Stimulated activated CD4-positive, alpha-beta T cell treated with anti-CD3 and anti-CD28 coated beads, TNF-alpha, amount 100 ng/mL, for 24 hours (primary cell): ENCODE measurements at places on chromosomes 4 and X.

GRCh38 chr4:29805245-29805644 lies 914.9 kb upstream of the PCDH7 start:
- DNase-seq: no peak

DNA sequence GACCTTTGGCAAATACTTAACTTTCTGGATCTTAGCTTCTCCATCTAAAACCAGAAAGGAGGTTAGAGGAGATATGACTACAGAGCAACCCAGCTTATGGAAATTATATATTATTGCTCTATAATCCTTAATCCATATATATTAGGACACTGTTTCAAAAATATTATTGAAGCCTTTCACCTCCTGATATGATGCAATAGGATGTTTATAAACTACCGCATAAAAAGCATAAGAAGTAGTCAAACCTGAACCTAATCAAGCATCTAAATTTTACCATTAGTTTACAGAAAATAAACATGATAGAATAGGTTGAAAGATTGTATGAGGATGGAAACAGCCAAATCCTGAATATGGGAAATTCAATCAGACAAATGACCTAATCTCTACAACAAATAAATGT lies 5.6 kb upstream of the FAM200B start:
- no peak for DNase-seq

DNA sequence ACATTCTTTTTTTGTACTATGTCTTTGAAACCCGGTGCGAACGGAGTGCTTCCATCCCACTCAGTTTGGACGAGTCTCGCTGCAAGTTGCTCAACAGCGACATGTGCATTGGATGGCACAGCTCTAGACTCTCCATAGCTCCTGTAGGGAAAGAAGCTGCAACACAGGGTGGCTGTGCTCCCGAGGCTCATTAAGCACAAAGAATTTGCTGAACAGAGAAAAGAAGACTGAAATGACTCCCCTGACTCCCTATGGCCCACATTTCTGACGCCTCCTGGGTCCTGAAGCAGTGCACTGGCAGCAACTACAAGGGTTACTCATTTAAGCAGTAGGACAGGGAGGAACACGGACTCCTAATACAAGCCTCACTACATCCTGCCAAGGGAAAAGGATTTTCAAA lies 127.4 kb downstream of the SH3RF1 start:
- DNase-seq: no peak

DNA sequence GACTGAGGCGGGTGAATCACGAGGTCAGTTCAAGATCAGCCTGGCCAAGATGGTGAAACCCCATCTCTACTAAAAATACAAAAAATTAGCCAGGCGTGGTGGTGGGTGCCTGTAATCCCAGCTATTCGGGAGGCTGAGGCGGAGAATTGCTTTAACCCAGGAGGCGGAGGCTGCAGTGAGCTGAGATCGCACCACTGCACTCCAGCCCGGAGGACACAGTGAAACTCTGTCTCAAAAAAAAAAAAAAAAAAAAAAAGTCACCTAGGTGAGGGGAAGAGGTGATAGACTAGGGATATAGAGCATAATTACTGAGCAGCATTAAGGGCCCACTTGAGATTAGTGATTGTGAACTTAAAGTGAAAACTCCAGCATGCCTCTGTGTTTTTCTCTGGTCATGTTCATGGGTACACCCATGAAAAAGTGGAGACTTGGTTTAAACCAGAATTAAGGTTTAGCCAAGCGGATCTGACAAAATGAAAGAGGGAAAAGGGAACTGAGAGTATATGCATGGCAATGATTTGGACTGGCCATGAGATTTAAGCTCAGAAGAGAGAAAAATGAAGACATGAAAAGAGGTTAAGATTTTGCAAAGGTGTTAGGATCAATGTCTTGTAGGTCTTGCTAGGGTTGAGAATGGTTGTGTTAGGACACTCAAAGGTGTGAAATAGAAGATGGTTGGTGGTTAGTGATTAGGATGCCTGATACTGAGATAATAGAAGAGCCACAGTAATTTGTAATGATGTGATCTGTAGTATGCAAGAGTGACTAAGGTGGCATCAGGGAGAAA lies 105.0 kb downstream of the RAB28 start:
- DNase-seq: no peak

DNA sequence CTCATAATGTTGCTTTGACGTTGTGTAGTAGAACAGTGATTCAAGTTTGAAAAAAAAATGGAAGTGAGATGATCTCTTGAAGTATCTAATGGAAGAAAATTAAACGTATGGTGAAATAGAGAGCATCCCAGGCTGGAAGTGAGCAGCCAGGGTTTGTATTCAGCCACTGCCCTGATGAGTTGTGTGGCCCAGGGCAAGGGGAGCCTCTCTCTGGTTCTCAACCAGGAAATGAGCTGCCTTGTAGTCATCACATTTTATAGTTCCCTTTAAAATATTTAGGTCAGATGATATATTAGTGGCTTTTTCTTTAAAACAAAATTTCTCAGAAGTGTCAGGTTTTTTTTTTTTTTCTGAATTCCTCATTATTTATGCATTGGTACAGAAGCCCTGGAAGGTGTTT lies 150.3 kb downstream of the GPAT3 start:
- DNase-seq: no peak

DNA sequence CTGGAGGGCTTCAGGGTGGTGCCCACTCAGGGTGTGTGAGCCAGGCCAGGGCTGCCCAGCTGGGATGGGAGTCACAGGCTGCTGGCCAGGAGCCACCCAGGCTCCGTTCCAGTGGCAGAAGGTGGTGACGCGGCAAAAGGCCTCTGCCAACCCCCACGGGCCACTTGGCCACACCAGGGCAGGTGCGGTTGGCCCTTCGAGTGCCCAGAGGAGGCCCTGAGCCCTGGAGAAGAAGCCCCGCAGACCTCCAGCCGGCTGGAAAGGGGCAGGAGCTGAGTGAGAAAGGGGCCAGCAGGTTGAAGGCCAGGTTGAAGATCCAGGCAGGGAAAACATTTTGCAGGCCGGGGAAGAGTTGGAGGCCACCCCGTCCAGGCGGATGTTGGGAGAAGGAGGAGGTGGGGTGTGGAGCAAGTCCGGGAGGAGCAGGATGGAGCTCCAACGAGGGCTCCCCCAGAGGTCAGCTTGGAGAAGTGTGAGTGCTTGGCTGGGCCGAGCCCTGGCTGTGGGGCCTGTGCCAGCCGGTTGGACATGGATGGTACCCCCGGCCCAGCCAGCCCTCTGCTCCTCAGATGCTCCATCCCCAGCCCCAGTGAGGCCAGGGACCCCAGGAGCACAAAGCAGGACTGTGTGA lies 2.8 kb upstream of the CPLX1 start:
- DNase-seq: no peak

- no peak for DNase-seq
These were observed 20.5 kb downstream of the MAEA start for GRCh38 chr4:1310031-1310795.

DNA sequence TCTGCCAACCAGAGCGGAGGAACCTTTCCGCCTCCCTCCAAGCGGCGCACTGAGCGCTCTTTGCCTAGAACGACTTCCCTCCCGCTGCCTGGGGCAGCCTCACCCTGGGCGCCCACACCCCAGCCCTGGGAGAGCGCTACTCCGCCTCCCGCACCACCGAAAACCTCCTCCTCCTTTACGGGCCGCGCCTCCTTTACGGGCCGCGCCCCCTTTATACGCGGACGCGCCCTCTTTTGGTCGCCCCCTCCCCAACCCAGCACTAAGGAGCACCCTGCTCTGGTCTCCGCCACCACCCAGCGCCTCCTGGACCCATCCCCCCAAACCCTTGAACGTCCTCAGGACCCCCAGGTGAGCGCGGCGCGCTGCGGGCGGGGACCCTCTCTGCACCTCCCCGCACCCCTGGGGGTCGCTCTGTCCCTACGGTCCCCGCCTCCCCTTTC lies 586 bp upstream of the NSG1 start:
- peak; percentile 26 for DNase-seq

- DNase-seq: no peak
These were observed 10.1 kb downstream of the ANXA3 start for GRCh38 chr4:78561677-78562076.
